ENCODE measurements at places on chromosomes 1 and 21.

DNA sequence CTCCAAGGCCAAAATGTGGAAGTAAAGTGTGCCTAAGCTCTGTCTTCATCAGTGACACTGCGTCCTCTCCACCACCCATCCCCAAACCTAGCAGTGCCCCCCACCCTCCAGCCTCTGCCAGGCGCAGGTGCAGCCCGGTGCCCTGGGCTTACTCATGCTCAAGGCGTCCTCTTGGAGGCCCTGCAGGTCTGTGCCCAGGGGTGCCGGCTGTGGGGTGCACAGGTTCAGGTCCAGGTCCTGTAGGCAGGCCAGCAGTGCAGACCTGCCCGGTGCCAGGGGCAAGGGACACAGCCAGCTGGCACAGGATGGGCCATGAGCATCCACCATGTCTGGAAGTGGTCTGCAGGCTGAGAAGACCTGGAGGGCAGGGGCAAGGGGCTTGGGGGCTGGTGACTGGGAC is 5.1 kb downstream of the ZNF683 start:
- no peak for DNase-seq

- no peak for DNase-seq
Observed at GRCh38 chr1:54221867-54222484, 22.0 kb downstream of the MRPL37 start.

- DNase-seq: peak; percentile 26
Observed at GRCh38 chr1:154971341-154971998, 923 bp upstream of the SHC1 start.

DNA sequence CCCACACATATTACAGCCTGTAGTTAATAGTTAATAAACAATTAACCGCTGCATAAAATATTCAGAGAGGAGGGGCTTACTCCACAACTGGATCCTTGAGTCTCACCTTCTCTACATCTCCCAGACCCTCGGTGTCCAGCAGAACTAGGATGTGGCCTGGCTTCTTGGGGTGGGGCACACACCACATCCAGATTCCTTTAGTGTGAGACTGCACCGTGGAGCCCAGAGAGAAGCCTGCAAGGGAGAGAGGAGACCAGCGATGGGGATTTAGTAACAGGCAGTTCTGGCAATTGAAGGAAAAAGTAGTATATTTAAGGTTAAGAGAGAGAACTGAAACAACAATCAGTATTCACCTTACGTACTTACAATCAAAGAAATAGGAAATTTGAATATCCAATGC is 4.9 kb downstream of the GBP1 start:
- DNase-seq: no peak

GRCh38 chr21:36260030-36260787 is 59.8 kb upstream of the MORC3 start:
- DNase-seq: peak; percentile 91

GRCh38 chr21:45559216-45560105 is 17.2 kb upstream of the SLC19A1 start:
- no peak for DNase-seq

Measured in tongue (tissue), 3 donors.